Activated CD4-positive, alpha-beta T cell treated with anti-CD3 and anti-CD28 coated beads, Interleukin-2, amount 50 U/mL, for 4 hours (primary cell): ENCODE measurements at places on chromosomes 1 and 21.

DNA sequence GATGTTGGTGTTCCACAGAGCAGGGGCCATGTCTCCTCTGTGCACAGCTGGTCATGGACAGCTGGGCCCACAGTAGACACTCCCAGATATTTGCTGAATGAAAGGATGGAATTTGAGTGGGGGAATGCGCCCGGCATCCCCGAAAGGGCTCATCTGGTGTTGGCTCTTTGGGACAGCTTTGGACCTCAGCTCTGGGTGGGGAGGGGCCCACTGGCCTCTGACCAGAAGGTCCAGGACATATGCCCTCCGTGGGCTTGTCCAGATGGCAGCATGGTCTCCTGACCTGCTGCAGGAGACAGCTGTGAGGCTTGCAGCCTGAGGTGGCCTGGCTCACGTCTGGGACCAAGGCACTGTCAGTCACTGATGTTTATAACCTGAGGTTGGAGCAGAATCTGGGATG, 160.4 kb upstream of the AJAP1 start:
- no peak for DNase-seq

DNA sequence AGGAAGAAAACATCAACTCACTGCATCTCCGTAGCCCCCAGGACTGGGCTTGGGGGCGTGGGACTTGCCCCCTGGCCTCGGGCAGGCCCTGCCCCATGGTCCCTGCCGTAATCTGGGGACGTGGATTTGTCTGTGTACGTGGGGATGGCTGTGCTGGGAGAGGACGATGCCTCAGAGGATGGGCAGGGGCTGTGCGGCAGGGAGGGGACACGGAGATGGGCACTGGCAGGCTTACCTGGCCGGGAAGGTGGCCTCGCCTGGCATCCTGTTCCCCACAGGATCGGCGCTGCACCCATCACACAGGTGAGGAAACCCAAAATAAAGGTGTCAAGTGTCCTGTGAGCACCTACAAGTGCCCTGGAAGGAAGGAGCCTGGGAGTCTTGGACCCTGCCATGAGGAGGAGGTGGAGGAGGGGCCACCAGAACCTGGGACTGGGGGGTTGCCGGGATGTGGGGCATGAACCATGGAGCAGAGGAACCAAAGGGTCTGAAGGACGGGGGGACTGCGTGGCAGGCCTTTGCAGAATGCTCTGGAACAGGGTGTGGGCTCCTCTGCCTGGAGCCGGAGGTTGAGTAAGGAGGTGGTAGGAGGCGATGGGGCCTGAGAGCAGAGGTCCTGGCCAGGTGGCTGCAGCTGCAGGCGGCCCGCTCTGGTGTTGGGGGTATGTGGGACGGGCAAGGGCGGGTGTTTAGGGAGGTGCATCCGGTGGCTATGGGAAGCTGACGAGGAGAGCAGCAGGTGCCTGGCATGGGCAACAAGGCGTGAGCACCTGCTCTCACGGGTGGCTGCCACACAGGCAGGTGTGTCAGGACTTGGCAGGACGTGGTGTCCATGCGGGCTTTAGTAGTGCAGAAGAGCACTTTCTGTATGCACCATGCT, 27.8 kb upstream of the LRRC3 start:
- DNase-seq = no peak

GRCh38 chr1:93692026-93692425, 10.4 kb upstream of the BCAR3 start:
- no peak for DNase-seq

GRCh38 chr1:167457936-167458584, 60.3 kb downstream of the CD247 start:
- DNase-seq = no peak
